ENCODE measurements at places on chromosomes 12 and 14.

DNA sequence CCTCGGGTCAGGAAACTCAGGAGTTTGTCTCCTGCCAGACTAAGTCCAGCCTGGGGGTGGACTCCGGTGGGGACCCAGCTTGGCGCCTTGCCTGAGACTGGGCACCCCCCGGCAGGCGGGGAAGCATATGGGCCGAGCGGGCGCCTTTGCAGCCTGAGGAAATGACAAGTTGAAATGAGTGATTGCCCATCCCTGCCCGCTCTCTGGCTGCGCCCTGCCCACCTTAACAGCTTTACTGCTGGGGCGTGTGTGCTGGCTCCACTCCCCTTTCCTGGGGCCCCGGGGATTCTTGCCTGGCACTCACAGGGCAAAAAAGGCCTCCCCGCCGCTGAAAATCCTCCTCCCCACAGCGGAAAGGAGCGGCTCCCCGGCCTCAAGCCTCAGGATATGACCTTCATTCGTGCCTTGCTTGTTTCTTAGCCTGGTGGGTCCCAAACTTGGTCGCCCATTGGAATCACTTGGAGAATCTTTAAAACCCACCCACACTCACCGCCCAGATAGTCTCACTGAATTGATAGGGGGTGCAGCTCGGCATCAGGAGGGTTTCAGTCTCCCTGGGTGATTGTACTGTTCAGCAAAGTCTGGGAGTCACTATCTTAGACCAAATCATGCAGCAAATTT lies 1.5 kb downstream of the RFLNA start:
- no peak for DNase-seq

GRCh38 chr12:121532503-121533393 lies 48.1 kb downstream of the KDM2B start:
- no peak for DNase-seq

DNA sequence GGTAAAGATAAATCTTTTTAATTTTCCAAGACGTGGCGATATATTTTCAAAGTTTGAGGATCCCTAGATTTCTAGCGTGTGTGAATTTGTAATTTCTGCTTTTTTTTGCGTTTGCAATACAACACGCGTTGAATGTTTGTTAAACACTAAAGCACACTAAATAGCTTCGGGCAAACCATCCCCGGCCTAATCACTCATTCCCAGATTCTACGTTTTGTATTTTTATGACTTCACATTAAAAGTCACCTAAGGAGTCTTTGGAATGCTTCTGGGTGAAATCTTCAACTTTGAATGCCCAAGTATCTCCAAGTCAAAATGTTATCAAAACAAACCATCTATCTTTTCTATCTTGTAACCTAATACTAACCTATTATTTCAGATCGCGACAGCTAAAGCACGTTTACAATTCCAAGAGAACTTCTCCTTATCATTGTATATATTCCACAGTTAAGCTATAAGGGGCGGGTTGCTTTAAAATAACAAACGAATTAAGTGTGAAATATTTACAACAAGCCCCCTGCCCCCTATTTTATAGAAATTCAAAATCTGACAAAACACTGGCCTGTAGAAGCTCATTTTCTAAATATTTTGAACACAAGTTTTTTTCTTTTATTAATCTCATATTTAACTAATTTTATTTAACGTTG lies 1.1 kb downstream of the ALX1 start:
- DNase-seq, result no peak

DNA sequence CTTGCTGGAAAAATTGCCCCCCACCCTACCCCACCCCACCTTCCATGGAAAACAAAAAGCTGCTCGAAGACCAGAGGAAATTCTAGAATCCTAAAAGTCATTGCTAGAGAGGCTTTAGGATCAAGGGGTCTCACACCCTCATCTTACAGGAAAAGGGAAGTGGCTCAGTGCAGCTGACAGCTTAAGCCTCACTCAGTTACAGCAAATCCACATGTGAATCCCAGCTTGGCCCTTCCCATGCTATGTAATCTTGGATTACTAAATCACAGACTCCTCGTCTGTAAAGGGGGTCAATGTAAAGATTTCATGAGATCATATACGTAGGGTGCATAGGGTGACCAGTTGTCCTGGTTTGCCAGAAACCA lies 25.9 kb downstream of the CMKLR1 start:
- DNase-seq, result no peak

DNA sequence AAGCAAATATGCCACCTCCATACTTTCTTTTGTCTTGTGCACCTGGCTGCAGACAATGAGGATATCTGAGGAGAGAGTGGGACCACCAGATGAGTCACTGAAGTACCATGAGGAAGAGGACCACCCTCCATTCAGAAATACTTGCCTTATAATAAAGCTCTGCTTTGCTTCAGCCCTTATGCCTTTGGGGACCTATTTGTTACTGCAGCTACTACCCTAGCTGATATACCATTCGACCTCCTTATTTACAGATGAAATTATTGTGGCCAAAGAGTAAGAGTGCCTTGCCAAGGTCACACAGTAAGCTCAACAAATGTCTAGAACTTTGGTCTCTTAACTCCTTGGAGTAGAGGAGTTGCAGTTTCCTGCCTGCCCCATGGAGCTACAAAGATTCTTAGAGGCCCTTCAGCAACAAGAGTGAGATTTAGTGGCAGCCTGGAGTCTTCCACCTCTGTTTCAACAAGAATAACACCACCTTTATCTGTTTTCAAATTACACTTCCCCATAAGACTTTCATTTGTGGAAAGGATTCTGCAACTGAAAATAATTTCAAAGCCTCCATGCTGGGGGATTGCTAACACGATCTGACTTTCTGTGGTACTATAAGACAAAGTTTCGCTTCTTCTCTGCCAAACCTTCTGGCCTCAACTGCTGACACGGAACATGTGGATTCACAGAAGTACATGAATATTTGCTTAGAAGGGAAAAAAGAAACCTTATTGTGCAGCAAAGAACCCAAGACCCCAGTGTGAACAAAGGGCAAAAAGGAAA lies 3.6 kb downstream of the CMKLR1 start:
- no peak for DNase-seq

GRCh38 chr12:42426746-42427145 lies 100.8 kb downstream of the PPHLN1 start:
- DNase-seq, result no peak

- DNase-seq, result no peak
Measured at GRCh38 chr14:68532496-68532895, 260.4 kb downstream of the ZFP36L1 start.

All from stimulated activated CD8-positive, alpha-beta memory T cell treated with anti-CD3 and anti-CD28 coated beads, Interleukin-12 subunit alpha, Interleukin-12 subunit beta, amount 100 ng/mL, for 1 hour (primary cell).